NCI-H510A treated with DMSO at 0.1 percent for 48 hours (cell line): ENCODE measurements at places on chromosomes 2 and 18.

DNA sequence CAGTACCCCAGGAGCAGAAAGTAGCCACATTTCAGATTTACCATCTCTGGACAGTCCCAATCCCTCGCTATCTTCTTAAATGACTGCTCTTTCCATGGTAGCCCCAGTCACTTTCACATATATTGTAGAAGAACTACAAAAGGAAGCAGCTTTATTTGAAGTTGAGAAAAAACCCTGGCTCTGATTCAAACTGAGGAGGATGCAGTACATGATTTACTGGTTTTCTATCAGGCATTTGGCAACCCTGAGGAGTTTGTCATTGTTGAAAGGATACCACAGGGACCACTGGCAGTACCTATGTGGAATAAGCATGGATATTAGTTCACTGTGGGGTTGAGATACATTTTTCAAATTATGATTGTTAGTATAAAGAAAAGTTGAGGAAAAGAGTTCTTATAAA, 640.9 kb upstream of the SETBP1 start:
- no peak for DNase-seq

DNA sequence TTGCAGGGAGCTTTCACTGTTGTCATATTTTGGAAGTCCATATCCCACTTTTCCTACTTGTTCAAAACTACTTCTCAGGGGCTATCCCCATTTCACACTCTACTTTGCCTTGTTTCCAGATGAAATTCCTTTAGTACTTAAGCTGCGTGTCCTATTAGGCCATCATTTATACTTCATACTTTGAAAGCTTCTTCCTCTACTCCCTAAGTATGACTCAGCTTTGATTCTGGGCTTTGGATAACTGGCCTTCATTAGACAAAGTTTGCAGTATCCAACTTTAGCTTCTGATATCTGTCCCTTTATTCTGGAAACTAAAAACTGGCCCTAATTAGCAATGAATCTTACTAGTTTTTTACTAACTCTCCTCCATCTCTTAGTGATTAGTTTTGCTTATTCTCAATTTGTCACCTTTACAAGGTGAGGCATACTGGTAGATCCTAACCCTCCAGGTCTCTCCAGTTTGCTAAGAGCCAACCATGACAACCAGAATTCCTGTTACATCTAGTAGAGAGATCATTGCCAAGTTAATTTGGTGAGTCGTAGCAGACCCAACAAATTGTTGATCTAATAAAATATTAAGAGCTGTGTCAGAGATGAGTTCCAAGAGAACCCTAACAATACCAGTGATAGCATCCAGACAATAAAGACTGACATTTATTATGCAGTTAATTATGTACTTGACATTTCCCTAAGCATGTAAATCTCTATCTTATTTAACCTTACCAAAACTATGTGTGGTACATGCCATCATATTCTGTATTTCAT, 31.2 kb upstream of the ITGAV start:
- DNase-seq, result no peak

GRCh38 chr2:174752403-174753037, 11.8 kb downstream of the CHRNA1 start:
- no peak for DNase-seq

- DNase-seq, result no peak
Measured at GRCh38 chr2:219404954-219405353, 13.2 kb upstream of the DES start.

DNA sequence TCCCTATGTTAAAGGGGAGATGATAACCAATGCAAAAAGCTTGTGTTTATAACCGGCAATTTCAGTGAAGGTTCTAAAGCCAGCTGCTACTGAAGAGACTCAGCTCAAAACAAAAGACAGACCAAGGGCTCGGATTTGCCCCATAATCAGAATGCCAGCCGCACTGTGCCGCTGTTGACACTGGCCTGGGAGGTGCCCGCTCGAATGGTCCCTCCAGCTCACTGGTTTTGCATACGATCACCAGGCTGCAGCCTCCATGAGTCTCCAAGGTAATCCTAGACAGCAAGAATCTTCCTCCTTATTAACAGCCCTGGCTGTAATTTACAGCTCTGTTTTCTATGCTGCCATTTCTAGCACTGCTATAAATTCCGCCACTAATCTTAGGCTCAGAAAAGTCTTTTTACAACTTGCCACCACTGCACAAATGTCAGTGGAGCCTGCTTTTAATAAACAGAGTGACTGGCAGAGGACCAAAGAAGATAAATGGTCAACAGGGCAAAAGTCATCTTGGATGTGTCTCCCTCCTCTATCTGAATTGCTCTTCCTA, 155.7 kb upstream of the SH3BP4 start:
- no peak for DNase-seq
